ENCODE measurements at places on chromosomes 1 and 21.
A peak's percentile ranks its signal among the peaks of the same experiment; 100 is the strongest.

DNA sequence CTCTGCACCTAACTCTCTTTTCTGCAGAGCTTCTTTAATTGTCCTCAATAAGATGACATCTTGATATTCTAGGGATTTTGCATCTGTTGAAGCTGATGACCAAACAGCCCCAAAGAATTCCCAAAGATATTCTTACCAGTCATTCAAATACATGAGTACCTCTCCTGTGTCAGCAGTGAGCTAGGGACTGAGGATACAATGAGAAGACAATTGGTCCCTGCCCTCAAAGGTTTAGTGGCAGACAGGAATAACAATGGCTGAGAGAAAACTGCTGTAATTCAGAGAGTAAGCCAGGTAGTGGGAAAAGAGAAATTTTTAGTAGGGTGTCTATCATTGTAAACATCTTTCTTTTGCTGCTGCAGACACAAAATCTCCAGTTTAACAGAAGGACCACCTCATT lies 5.9 kb downstream of the MCOLN3 start:
- no peak for DNase-seq

- no peak for DNase-seq
These were observed 209.0 kb upstream of the VAMP3 start for GRCh38 chr1:7561936-7562728.

GRCh38 chr1:228866468-228866867 lies 131.2 kb downstream of the RHOU start:
- no peak for DNase-seq

DNA sequence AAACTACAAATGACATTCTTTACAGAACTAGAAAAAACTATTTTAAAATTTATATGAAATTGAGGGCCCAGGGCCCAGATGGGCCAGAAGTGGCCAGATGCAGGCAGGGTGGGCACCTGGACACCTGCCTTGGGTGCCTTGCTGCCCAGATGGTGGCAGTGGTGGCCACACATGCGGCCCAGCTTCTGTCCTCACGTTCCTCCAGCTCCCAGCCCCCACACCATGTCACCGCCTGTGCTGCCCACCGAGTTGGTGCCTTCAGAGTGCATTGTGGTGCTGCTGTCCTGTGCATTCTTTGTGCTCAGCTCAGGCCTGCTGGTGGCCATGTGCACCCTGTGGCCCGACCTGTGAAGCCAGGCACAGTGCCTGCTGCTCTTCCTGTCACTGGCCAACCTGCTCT lies 216.8 kb upstream of the CXADR start:
- no peak for DNase-seq

DNA sequence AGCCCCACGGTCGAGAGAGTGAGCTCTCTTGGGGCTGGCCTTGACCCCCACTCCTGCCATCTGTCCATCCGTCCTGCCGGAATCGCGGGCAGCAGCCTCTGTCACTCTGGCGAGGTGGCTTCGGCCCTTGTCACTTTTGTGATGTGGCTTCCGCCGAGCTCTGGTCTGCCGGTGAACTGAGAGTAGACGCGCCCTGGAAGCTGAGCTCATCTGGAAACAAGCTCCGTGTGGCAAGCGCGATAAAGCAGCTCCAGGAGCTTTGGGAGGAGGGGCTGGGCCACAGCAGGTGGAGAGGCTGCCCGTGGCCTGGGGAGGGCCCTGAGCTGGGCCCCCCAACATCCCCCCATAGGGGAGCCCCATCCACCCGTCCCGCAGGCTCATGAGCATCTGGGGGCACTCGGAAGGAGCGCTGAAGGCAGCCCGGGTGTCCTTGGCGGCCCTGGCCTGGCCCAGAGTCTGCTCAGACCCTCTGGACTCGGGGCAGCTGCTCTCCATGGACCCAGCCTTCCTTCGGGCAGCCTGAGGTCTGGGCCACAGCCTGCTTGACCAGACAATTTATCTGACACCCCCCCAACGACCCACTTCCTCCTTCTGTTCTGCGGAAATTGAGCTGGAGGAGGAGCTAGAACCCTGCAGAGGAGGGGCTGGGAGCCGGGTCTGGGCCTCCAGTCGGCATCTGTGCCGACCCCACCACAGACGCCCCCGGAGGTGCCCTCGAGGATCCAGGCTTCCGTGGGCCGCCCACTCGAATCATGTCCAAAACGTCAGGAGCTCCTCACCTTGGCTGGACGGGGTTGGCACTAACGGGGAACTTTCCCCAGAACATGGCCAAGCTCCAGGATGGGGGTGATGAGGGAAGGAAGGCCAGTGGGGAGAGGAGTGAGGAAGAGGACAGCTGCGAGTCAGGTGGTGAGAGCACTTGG lies 59.1 kb downstream of the SLC19A1 start:
- peak; percentile 30 for DNase-seq

DNA sequence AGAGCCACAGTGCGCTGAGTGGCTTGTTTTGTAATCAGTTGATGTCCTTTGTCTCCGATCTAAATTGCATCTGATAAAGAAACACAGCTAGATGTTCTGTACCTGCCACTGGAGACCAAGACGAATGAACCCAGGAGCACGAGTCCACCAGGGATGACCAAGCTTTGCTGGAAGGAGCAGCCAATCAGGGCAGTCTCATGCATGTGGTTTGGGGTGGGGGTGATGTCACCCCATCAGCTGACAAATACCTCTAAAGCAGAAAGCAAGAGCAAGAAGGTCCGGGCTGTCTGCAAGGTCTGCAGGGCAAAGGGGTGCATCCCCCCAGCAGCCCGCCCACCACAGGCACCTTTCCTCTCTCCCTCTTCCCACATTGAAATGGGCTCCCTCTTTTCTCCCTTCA lies 653.8 kb downstream of the AJAP1 start:
- no peak for DNase-seq

DNA sequence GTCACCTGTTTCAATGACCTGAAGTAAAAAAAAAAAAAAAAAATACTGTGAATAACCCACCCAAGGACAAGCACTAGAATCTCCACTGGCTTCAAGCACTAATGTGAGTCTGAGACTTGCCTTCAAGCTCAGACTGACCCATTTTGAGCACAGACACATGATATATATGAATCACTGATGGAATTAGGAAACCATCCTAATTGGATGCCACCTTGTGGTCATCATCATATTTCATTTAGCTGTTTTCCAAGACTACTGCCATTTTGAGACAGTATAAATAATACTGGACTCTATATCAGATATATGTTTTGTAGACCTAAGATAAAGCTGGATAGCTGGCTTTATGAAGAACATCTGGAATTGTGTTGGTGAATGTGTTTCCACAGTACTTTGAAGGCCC lies 1232.0 kb downstream of the KCNT2 start:
- DNase-seq, result no peak

- no peak for DNase-seq
These were observed 461.7 kb downstream of the PTPRU start for GRCh38 chr1:29698033-29698432.

- no peak for DNase-seq
These were observed 500.4 kb downstream of the PTPRU start for GRCh38 chr1:29736582-29737188.

Data from central memory CD4-positive, alpha-beta T cell (primary cell).